Activated T-helper 9 cell treated with anti-CD3 and anti-CD28 coated beads, Interleukin-2, amount 50 U/mL, for 16 hours (primary cell): ENCODE measurements at places on chromosomes 3 and 15.

DNA sequence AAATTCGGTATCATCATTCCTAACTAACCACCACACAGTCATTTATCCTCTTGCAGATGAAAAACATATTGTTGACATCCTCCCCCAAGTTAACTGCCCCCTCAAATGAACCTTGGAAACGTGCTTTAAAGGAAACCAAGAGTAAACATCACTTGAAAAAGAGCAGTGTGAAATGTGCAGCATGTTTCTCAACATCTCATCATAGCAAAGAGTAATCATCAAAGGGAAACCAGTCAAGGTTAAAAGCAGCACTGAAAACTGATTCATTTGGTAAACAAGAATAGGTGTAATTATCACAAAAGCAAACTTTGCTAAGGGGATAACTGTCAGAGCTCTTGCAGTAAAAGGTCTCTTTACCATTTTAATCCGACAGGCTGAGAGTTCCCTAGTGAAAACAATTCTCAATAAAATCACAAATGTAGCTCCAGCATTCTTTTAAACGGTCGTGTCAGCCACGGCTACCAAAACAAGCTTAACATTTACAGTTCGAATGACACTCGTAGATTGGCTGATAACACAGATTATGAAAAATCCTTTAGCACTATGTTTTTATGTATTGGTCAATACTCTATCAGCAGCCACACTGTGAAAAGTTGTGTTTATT, 461.0 kb downstream of the GBE1 start:
- no peak for DNase-seq

DNA sequence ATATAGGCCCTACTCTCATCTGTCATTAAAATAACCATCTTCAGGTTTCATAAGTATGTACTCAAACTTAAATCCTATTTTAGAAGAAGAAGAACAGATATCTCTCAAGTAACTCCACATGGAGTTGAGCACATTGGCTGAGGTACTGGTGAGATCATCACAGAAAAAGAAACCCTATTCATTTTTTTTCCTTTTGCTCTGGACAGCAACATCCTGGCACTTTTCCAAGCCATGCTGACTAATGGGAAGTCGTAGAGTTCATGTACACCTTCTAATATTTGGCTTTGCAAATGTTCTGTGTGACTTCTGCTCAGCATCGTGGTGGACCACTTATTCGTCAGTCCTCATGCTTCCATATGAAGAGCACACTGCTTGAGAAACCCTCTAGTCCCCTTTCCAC, 336.0 kb upstream of the KCNH8 start:
- no peak for DNase-seq

- no peak for DNase-seq
Measured at GRCh38 chr3:102112704-102113230, 263.5 kb downstream of the NFKBIZ start.

DNA sequence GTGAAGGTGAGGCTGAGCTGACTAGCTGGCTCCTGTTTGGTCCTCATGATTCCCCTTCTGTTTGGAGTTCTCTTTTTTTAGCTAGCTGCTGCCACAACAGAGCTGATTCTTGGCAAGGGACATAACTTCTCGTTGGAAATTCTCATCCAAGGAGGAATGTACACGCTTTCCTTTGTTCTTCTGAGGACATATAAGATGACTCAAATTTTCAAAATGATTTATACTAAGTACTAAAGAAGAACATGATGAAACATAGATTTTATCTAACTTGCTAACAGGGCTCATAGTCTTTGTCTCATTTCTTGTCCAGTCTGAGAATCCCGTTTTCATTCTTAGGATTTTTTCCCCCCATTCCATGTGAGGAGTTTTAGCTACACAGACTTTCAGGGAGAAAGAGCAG, 2.9 kb upstream of the TFG start:
- no peak for DNase-seq

DNA sequence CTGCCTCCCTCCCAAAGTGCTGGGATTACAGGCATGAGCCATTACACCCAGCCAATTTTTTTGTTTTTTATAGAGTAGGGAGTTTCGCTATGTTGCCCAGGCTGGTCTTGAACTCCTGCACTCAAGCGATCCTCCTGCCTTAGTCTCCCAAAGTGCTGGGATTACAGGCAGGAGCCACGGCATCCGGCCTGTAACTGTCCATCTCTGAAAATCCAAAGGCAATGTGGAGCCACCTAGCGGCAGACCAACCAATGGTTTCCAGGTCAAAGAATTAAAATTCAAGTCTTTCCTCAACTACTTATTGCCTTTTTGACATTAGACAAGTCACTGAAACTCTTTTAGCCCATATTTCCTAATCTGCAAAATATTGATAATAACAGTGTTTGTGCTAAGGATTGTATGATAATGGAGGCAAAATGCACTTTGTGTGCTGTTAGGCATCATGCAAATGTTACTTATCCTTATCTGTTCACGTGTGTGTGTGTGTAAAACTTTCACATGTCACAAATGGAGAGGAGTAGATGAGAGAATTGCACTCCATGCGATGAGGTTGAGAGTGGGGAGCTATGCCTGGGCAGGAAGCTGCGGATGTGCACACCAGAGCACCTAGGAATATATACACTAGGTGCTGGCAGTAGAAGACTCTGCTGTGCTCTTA, 48.7 kb downstream of the COL8A1 start:
- no peak for DNase-seq

- DNase-seq: no peak
Measured at GRCh38 chr3:184040010-184040409, 8.5 kb downstream of the HTR3D start.

- DNase-seq: no peak
Measured at GRCh38 chr3:14141602-14142341, 16.9 kb downstream of the TMEM43 start.

DNA sequence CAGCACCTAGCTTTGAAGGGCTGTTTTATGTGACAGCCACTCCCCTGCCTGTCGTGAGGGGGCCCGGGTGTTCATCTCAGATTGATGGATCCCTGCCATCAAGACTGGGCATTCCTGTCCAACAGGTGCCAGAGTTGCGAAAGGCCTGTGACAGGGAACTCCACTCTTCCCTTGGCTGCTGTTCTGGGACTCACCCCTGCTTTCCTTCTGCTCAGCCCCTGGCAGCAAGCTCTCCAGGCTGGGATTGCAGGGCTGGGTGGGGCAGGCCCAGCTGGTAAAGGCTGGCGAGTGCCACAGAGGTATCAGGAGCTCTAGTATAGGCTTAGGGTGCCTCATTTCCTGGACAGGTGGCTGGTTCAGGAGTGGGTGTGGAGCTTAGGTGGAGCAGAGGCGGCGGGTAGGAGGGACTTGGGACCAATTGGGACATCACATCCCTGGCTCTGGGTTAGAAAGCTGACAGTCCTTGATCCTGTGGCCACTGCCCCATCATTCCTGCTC, at the start of gene PLA2G4B:
Gene PLA2G4B, plus strand, starts transcription at position 448 of the 498 bp plus-strand sequence. CDS start 67 bp downstream, outside the sequence.
- DNase-seq: no peak

GRCh38 chr3:194364652-194365434, 4.7 kb downstream of the LRRC15 start:
- no peak for DNase-seq

- DNase-seq: peak; percentile 8
Measured at GRCh38 chr15:43749690-43750345, 3.6 kb downstream of the PDIA3 start.

DNA sequence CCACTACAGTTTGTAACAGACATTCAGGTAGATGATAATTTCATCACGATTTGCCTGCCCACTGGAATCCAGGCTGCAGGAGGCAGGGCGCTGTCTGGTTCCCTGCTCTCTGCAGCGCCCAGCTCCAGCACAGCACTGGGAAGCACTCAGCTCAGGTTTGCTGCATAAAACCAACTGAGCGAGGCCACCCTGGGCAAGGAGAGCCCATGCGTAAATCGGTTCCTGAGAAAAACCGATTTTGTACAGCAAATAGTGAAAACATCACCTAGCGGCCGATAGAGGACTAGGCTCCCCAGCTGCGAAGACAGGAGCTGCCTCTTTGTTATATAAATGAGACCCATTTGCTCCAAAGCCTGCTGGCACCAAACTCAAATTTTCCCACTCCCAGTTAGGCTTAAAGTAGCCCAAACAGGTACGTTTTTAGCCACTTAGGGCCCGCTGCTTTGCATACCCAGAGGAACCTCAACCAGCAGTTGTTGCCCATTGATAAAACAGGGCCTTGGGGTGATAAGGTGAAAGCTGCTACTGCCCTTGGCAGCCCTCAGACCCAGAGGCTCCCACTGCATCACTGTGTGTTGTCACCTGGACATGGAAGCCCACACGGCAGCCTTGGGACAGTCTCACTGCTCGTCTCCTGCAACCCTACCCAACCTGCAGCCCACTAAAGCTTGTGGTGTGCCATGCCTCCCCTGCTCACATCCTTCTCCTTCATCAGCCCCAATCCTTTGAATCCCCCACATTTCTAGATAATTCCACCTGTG, 47.5 kb downstream of the ALDH1L1 start:
- no peak for DNase-seq

DNA sequence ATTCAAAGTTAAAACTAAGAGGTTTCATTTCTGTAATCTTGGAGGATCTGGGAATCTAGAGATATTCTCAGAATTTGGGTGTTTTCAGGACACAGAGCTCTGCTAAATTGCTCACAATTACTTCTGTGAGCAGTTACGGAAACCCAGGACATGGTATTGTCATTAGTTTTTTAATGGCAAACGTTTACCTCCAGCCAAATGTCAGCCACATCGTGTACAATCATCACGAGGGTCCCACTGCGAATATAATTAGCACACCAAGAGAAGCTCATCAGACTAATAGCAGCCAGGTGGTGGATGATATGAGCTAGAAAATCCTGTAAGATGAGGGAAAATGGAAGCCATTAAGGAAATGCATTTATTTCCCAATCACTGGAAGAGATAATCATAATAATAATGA, 56.0 kb downstream of the CERS3 start:
- DNase-seq: no peak

DNA sequence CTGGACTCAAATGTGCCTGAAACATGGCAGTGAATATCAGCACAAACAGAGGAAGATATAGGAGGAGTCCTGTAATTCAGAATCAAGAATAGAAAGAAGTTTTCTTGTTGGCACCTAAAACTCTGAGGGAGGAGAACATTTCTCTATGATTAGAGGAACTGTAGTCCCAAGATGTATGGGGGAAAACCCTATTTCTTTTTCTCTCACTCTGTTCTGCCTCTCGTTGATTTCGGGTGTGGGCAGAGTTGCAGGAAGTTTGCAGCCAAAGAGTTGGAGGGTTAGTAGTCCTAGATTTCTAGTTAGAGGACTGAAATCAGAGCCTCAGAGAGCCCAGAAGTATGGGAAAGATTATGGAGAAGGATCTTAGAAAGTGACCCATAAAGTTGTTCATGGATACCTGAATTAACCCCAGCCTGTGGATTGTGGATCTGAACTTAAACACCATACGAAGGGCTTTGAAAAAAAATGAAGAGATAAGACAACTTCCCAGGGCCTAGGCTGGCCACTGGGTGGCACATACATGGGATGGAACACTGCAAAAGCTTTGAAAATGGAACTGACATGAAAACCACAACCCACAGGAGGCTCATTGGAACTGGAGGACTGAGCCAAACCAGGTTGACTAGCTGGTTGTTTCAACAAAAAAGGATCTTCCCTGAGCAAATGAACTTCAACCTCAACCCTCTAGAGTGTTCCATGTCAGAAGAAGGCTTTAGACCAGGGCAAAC, 34.6 kb downstream of the FMN1 start:
- DNase-seq: no peak

DNA sequence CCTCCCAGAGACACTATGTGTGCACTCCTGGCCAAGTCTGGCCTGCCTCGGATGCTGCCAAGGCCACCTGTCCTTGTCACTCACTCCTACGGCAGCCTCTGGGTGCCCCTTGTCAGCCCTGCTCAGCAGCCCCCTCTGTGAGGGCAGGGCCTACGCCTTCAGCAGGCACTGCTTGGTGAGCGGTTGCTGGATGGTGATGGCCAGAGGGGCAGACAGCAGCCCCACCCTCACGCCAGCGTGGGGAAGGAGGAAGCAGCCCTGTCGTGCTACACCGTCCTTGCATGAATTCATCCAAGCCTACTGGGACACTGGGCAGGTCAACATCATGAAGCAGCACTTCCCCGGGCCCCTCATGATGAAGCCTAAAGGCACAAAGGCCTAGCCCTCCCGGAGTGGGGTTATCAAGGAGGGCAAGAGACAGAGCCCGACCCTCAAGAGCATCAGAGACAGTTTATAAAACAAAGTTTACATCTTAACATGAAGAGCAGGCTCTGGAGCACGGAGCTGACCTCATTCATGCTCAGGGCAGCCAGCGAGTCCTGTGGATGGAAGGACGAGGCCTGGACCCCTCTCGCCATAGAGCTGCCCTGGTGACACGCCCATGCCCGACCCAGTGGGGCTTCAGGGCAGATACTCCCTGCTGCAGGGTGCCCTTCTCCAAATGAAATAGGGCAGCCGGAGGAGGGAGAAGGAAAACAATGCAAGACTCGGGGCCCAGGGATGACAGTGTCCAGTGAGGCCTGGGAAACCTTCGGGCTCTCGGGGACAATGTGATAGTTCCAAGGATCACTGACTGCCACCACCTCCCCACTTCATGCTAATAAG, 25.3 kb downstream of the CHDH start:
- no peak for DNase-seq

DNA sequence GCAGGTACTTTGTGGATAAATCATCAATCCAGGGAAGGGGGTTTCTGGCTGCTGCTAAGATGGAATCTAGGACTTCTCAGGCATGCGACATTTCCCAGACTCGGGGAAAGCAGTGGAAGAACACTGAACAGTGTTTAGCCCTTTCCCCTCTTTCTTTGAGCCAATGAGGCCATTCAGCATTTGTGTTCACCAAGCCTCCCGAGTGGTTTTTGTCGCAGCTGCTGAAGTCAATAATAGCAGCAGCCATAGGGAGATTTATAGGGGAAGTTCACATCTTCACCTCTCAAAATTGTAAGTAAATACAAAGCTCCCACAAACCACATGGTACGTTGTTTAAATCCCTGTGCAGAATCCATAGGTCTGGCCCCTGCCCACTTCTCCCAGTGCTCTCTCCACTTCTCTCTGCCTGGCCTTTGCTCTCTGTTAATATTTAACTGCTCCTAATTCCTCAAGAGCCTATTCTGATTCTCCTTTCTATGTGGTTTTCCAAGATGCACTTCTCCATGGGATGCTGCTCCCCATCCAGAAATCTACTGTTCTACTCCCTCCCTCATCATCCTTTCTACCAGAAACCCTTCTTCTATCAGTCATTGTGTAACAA, 230.7 kb downstream of the SHQ1 start:
- DNase-seq: no peak

DNA sequence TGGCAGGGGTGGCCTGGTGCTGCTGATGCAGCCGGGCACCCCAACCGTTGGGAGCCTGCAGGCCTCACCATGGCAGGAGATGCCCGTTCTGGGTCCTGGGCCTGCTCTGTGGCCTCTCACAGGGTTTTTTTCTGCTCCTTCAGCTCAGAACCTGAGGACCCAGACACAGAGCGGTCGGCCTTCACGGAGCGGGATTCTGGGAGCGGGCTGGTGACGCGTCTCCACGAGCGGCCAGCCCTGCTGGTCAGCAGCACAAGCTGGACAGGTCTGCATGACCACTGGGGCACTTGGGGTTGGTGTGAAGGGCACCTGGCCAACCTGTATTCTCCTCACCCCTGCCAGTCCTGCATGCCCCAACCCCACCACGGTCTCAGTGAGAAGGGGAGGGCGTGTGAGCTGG, 10.3 kb downstream of the ALG1L2 start:
- DNase-seq: no peak
